ENCODE measurements at places on chromosomes 11 and 22. TPM values are rescaled to one million over a fixed set of nuclear protein-coding genes. Genes with fewer than 3 reads are reported as not detected.

DNA sequence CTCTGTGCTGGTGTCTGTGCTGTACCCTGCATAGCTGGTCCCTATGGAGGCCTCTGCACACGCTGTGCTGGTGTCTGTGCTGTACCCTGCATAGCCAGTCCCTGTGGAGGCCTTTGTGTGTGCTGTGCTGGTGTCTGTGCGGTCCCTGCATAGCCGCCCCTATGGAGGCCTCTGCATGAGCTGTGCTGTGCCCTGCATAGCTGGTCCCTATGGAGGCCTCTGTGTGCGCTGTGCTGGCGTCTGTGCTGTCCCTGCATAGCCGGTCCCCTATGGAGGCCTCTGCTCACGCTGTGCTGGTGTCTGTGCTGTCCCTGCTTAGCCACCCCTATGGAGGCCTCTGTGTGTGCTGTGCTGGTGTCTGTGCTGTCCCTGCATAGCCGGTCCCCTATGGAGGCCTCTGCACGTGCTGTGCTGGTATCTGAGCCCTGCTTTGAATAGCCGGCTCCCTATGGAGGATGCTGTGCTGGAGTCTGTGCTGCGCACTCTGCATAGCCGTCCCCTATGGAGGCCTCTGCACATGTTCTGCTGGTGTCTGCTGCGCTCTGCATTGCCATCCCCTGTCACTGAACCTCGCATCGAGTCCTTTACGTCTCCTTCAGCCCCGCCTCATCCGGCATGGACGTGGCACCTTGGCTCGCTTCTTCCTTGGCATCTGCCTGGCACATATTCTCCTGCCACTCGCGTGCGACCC is 6.2 kb downstream of the NADSYN1 start:
- peaks cover 62% of the 10 kb centered on the region for H3K36me3 ChIP-seq
- H3K4me3 ChIP-seq = no peak overlapping the region
- no peak for DNase-seq
- H3K4me1 ChIP-seq = peaks cover 18% of the 10 kb centered on the region
- no peak overlapping the region for H3K27ac ChIP-seq

DNA sequence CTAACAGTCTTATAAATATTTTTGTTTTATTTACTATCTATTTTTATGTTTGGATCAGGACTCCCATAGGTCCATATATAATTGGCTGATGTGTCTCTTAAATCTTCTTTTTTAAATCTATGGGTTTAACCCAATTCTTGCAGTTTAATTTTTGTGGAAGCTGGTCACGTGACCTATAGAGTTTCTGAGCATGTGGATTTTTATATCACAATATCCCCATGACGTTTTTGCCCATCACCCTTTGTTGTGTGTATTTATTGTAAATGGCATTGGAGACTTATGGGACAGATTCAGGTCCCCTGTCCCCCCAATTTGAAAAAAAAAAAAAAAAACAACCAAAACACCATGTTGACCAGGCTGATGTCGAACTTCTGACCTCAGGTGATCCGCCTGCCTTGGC is 78.8 kb upstream of the PRODH start:
- no peak for DNase-seq
- no peak overlapping the region for H3K4me3 ChIP-seq
- H3K36me3 ChIP-seq = no peaks in the 10 kb centered on the region
- H3K27me3 ChIP-seq = peaks cover 31% of the 10 kb centered on the region

The APOL1 gene
- total RNA-seq = 17.1 TPM

GRCh38 chr11:63621071-63621470 is 6.8 kb upstream of the PLAAT3 start:
- no peak overlapping the region for H3K27ac ChIP-seq
- DNase-seq = no peak
- no peak overlapping the region for H3K4me3 ChIP-seq
- peaks cover 7% of the 10 kb centered on the region for H3K4me1 ChIP-seq
- H3K36me3 ChIP-seq = no peaks in the 10 kb centered on the region

GRCh38 chr11:77677138-77677537 is 39.5 kb upstream of the CLNS1A start:
- DNase-seq = no peak
- no peaks in the 10 kb centered on the region for H3K4me1 ChIP-seq
- no peak overlapping the region for H3K27ac ChIP-seq
- H3K4me3 ChIP-seq = no peak overlapping the region
- H3K27me3 ChIP-seq = no peaks in the 10 kb centered on the region

- H3K27me3 ChIP-seq = peaks cover 2% of the 10 kb centered on the region
- DNase-seq = no peak
- H3K4me3 ChIP-seq = no peak overlapping the region
- no peaks in the 10 kb centered on the region for H3K4me1 ChIP-seq
- no peak overlapping the region for H3K27ac ChIP-seq
- H3K36me3 ChIP-seq = no peaks in the 10 kb centered on the region
These were observed 150.9 kb upstream of the TTC12 start for GRCh38 chr11:113163291-113164030.

The MUC6 gene
- total RNA-seq = not detected

The MMP3 gene
- total RNA-seq = not detected

- no peak overlapping the region for H3K4me3 ChIP-seq
- peaks cover 17% of the 10 kb centered on the region for H3K4me1 ChIP-seq
- no peak overlapping the region for H3K27ac ChIP-seq
- H3K36me3 ChIP-seq = no peaks in the 10 kb centered on the region
- no peak for DNase-seq
These were observed 23.1 kb downstream of the TMPRSS13 start for GRCh38 chr11:117906126-117906525.

DNA sequence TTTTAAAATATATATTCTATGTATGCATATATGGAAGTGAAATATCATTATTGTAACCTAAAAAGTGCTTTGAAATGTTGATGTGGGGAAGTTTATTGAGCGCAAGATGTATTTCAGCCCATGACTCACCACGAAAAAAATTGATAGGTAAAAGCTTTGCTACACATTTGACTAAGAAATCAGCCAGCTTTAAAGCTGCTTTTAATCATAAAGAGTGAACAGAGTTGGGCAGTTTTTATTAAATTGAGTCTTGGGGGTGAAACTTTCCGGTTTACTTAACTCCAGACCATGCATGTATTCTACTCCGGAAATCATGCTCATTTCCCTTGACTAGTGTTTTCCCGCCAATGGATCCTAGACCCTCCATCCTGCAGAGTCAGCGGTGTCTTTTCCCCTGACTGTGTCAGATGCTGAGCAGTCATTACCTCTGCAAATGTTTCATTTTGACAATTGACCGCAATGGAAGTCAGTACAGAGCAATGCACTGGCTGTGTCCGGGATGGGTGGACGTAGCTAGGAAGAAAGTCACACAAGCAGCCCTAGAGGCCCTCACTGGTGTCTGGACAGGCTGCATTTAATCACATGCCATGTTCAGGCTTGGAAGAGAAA is 47.2 kb upstream of the MPEG1 start:
- no peaks in the 10 kb centered on the region for H3K4me1 ChIP-seq
- H3K27ac ChIP-seq = no peak overlapping the region
- no peaks in the 10 kb centered on the region for H3K27me3 ChIP-seq
- no peak for DNase-seq
- H3K4me3 ChIP-seq = no peak overlapping the region
- H3K36me3 ChIP-seq = no peaks in the 10 kb centered on the region

- H3K27ac ChIP-seq = no peak overlapping the region
- no peak overlapping the region for H3K4me3 ChIP-seq
- no peak for DNase-seq
- peaks cover 9% of the 10 kb centered on the region for H3K36me3 ChIP-seq
These were observed 131.0 kb upstream of the LDLRAD3 start for GRCh38 chr11:35812828-35813227.

GRCh38 chr22:22939588-22940368 is 52.2 kb downstream of the IGLL5 start:
- H3K27me3 ChIP-seq = no peaks in the 10 kb centered on the region
- H3K4me1 ChIP-seq = peaks cover 8% of the 10 kb centered on the region
- no peak overlapping the region for H3K27ac ChIP-seq

GRCh38 chr11:93410441-93410840 is 79.9 kb downstream of the DEUP1 start:
- peaks cover 1% of the 10 kb centered on the region for H3K4me1 ChIP-seq
- no peak for DNase-seq
- H3K27ac ChIP-seq = no peak overlapping the region
- peaks cover 3% of the 10 kb centered on the region for H3K27me3 ChIP-seq
- H3K4me3 ChIP-seq = no peak overlapping the region
- H3K36me3 ChIP-seq = no peaks in the 10 kb centered on the region

GRCh38 chr22:38973289-38974169 is 8.6 kb upstream of the APOBEC3B start:
- peaks cover 17% of the 10 kb centered on the region for H3K27me3 ChIP-seq
- peak; percentile 77 for DNase-seq
- H3K36me3 ChIP-seq = no peaks in the 10 kb centered on the region
- no peak overlapping the region for H3K4me3 ChIP-seq

The ANO5 gene
- total RNA-seq = not detected

- no peak for DNase-seq
- no peak overlapping the region for H3K27ac ChIP-seq
- no peak overlapping the region for H3K4me3 ChIP-seq
- H3K4me1 ChIP-seq = no peaks in the 10 kb centered on the region
These were observed 2.5 kb downstream of the ARHGAP32 start for GRCh38 chr11:129189646-129190045.

- no peak overlapping the region for H3K27ac ChIP-seq
- DNase-seq = peak; percentile 5
- H3K27me3 ChIP-seq = no peaks in the 10 kb centered on the region
- no peak overlapping the region for H3K4me3 ChIP-seq
- no peaks in the 10 kb centered on the region for H3K36me3 ChIP-seq
These were observed 29.8 kb upstream of the CTSC start for GRCh38 chr11:88367310-88367709.

DNA sequence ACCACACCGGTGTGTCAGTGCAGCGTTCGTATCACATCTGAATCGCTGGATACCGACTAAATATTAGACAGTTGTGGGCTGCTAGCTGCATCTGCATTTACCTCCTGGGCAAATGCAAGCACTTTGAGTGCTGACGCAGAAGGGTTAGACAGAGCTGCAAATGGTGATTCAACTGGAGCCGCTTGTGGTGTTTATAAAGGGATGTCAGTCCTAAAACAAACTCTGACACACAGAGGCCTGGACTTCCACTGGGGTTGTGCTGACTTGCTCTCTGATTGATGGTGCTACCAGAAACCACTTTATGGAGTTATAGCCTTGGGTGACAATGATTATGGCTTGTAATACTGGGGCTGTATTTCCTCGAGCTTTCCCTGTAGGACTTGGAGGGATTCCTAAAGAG is 374.4 kb downstream of the NTM start:
- no peaks in the 10 kb centered on the region for H3K27me3 ChIP-seq
- H3K27ac ChIP-seq = no peak overlapping the region
- H3K4me3 ChIP-seq = no peak overlapping the region
- no peak for DNase-seq
- H3K4me1 ChIP-seq = no peaks in the 10 kb centered on the region

DNA sequence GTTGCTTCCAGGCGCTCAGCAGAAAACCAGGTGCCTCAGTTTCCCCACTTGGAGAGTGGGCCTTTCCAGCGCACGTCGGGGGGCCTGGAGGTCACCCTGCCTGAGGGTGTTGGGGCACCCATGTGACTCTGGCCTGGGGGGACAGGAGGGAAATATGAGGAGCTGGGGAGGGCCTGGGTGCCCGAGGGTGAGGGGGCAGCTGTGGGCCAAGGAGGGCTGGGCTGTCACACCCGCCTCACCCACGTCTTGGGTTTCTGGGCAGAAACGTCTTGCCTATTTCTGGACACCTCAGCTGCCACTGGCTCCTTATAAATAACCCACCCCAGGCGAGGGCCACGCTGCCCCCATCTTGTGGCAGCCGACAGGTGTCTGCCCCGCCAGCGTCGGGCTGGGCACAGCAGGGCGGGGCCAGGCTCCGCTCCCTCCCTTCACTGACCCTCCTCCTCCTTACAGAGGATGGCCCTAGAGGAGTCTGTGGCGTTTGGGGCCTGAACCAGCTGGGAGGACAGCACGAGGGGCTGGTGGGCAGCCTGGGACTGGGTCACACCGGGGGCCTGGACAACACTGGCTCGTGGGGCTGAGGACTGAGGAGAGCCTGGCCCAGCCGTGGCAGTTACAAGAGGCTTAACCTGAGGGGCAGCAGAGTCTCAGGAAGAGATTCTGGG is 1.5 kb downstream of the TNNT3 start:
- no peak for DNase-seq
- H3K4me1 ChIP-seq = peaks cover 10% of the 10 kb centered on the region
- H3K27me3 ChIP-seq = no peaks in the 10 kb centered on the region
- no peaks in the 10 kb centered on the region for H3K36me3 ChIP-seq

- H3K4me3 ChIP-seq = peak overlapping the region; percentile 87
- H3K27ac ChIP-seq = peak overlapping the region; percentile 96
- H3K27me3 ChIP-seq = no peaks in the 10 kb centered on the region
- peaks cover 34% of the 10 kb centered on the region for H3K4me1 ChIP-seq
- peaks cover 26% of the 10 kb centered on the region for H3K36me3 ChIP-seq
- peak; percentile 15 for DNase-seq
These were observed 599 bp downstream of the TIMM10B start for GRCh38 chr11:6481924-6482275.

The KMT5B gene
- total RNA-seq = 17.9 TPM

DNA sequence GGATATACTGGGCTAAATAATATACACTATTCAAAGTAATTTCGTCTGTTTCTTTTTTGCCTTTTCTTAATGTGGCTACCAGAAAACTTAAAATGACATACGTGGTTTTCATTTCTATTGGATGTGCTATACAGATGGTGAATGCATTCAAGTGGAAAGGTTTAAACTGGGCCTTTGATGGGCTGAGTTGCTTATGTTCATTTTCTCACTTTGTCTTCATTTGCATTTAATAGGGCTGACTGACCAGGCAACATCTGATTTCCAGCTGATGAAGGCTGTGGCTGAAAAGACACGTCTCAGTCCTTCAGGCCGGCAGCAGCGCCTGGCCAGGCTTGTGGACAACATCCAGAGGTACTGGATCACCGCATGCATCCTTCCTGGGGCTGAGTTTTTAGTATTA is 27.9 kb downstream of the PIWIL4 start:
- H3K27ac ChIP-seq = no peak overlapping the region
- H3K4me1 ChIP-seq = no peaks in the 10 kb centered on the region
- DNase-seq = no peak
- H3K36me3 ChIP-seq = no peaks in the 10 kb centered on the region

GRCh38 chr11:73215191-73216134 is 2.6 kb upstream of the P2RY2 start:
- no peak overlapping the region for H3K27ac ChIP-seq
- H3K36me3 ChIP-seq = no peaks in the 10 kb centered on the region
- H3K4me1 ChIP-seq = peaks cover 2% of the 10 kb centered on the region
- peaks cover 21% of the 10 kb centered on the region for H3K27me3 ChIP-seq

Measured in activated CD8-positive, alpha-beta T cell treated with anti-CD3 and anti-CD28 coated beads for 36 hours (primary cell).